ENCODE measurements at places on chromosomes 6 and 20.

- DNase-seq, result no peak
Measured at GRCh38 chr6:128657181-128657580, 136.8 kb upstream of the PTPRK start.

- DNase-seq, result no peak
Measured at GRCh38 chr20:8530022-8530421, 398.0 kb downstream of the PLCB1 start.

- no peak for DNase-seq
Measured at GRCh38 chr20:47784599-47785310, 526 bp downstream of the SULF2 start.

- peak; percentile 11 for DNase-seq
Measured at GRCh38 chr20:21615617-21616080, 89.8 kb upstream of the PAX1 start.
